Vagina (tissue), 2 donors: ENCODE measurements at places on chromosomes 12 and 14. TPM values are rescaled to one million over a fixed set of nuclear protein-coding genes. Genes with fewer than 3 reads are reported as not detected.

- H3K36me3 ChIP-seq: no peaks in the 10 kb centered on the region
- no peak overlapping the region for H3K4me3 ChIP-seq
- no peaks in the 10 kb centered on the region for H3K4me1 ChIP-seq
Observed at GRCh38 chr12:105477873-105478272, 147.4 kb downstream of the C12orf75 start.

DNA sequence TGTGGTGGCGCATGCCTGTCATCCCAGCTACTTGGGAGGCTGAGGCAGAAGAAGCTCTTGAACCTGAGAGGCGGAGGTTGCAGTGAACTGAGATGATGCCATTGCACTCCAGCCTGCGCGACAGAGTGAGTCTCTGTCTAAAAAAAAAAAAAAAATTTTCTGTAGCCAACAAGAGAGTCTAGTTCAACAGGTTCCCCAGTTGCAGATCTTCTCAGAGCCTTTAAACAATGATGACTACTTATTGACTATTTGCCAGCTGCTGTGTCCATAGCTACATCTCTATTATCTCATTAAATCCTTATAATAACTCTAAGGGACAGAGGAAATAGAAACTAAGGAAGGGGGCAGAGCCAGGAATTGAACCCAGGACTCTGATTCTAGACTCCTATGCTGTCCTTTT, 15.2 kb upstream of the MYL2 start:
- no peak overlapping the region for H3K4me3 ChIP-seq
- H3K4me1 ChIP-seq: no peaks in the 10 kb centered on the region
- H3K27me3 ChIP-seq: no peaks in the 10 kb centered on the region
- DNase-seq: no peak
- H3K36me3 ChIP-seq: no peaks in the 10 kb centered on the region
- no peak overlapping the region for H3K27ac ChIP-seq

DNA sequence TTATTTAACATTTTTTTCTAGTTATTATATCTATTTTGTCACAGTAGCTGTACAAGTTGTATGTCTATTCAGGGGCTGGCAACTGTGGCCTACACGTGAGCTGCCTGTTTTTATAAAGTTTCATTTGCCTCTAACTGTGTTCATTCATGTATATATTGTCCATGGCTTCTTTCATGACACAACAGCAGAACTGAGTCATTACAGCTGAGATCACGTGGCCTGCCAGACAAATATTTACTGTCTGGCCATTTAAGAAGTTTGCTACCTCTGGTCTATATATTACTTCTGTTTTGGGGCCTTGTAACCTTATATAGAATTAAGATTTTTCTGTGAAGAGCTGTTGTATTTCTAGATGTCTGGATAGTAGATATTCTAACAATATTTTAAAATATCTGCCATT, 37.9 kb downstream of the KIAA0586 start:
- no peaks in the 10 kb centered on the region for H3K4me1 ChIP-seq
- H3K27ac ChIP-seq: no peak overlapping the region
- peaks cover 21% of the 10 kb centered on the region for H3K36me3 ChIP-seq
- H3K4me3 ChIP-seq: no peak overlapping the region
- no peak for DNase-seq

GRCh38 chr14:102590667-102591099, 1.8 kb upstream of the RCOR1 start:
- peaks cover 28% of the 10 kb centered on the region for H3K4me1 ChIP-seq
- H3K4me3 ChIP-seq: peak overlapping the region; percentile 95
- DNase-seq: peak; percentile 90
- H3K27me3 ChIP-seq: no peaks in the 10 kb centered on the region
- peak overlapping the region; percentile 98 for H3K27ac ChIP-seq

GRCh38 chr12:43148691-43149090, 403.3 kb downstream of the ADAMTS20 start:
- no peak overlapping the region for H3K27ac ChIP-seq
- H3K4me3 ChIP-seq: no peak overlapping the region
- H3K27me3 ChIP-seq: no peaks in the 10 kb centered on the region

TAS2R46 gene
- total RNA-seq: 2.0 TPM
